8988T (cell line): ENCODE measurements at places on chromosomes 3 and 15.

DNA sequence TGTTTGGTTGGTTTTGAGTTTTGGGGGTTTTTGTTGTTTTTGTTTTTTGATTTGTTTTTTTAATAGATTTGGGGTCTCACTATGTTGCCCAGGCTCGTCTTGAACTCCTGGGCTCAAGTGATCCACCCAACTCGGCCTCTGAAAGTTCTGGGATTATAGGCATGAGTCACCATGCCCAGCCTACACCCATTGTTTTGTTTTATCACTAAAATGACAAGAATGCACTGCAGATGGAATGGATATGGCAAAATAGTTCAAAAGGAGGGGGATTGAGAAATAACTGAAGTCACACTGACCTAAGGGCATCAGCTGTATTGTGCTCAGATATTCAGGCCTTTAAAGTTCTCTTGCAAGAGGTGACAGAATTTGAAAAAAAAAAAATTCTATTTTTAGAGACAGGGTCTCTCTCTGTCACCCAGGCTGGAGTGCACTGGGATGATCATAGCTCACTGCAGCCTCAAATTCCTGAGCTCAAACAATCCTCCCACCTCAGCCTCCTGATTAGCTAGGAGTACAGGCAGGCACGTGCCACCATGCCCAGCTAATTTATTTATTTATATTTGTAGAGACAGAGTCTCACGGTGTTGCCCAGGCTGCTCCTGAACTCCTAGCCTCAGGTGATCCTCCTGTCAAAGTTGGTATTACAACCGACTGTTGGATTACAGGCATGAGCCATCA is 4.4 kb upstream of the RASA2 start:
- peak; percentile 40 for DNase-seq

- peak; percentile 81 for DNase-seq
Observed at GRCh38 chr3:10758304-10759037, 57.6 kb upstream of the SLC6A11 start.

DNA sequence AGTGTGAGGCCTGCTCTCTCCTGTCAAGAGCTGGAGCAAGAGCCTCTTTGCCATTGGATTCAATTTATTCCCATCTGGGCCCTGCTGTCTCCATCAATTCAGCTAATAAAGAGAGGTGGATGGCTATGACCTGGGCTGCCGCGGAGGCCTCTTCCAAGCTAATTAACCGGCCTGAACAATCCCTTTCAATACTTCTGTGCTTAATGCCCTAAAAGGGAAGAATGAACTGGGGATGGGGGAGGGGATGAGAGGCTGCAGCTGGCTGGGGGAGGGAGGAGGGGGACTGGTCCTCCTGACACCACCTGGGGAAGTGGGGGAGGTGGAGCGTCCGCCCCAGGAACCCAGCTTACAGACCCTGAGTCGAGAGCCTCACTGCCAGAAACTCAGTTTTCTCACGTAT is 33.4 kb upstream of the PRR23E start:
- DNase-seq = no peak

DNA sequence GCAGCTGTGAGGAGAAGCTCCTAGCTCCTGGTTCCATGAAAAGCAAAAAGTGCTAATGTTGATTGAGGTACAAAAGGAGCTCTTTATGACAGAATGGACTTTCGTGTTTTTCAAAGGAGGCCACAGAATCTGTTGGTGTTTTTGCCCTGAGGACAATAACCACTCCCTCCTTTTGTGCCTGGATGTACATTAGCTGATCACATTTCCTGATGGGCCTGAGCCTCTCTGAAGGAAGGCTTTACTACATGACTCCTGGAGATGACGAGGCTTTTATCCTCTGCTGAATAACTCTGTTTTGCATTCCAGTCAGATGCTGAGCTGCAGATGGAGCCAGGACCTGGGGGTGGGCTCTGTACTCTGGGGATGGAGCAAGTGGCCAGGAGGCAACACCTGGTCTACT is 301.9 kb downstream of the CACNA2D3 start:
- DNase-seq = no peak

DNA sequence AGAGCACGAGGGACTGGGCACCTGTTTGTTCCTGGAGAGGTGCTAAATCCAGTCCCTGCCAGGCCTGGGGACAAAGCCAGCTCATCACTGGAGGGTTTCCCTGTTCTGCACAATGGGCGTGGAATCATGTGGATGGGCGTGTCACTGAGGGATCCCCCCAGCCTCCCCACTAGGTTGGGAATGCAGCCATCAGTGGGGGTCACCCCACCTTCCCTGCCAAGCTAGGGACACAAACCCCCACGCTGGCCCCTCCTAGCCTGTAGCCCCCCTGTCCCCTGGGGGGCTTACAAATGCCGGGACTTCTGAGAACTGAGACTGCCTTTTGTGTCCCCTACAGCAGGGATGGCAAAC is 61.9 kb downstream of the NSMCE3 start:
- DNase-seq = no peak
